Adipose tissue (tissue), 3 donors: ENCODE measurements at places on chromosomes 7 and 10. TPM values are rescaled to one million over a fixed set of nuclear protein-coding genes. Genes with fewer than 3 reads are reported as not detected.

Gene HMX2
- 0.03 TPM for polyA plus RNA-seq

Gene RAB19
- not detected for polyA plus RNA-seq

Gene MYH16
- not detected for polyA plus RNA-seq

Gene WEE2
- polyA plus RNA-seq = not detected

Gene NEBL
- 1.4 TPM for polyA plus RNA-seq

Gene AGBL3
- polyA plus RNA-seq = 1.1 TPM

Gene DMBT1
- polyA plus RNA-seq = 0.03 TPM

Gene IKZF1
- 1.3 TPM for polyA plus RNA-seq

Gene PDSS1
- 5.7 TPM for polyA plus RNA-seq

Gene POT1
- 5.1 TPM for polyA plus RNA-seq

Gene MYO3A
- 0.53 TPM for polyA plus RNA-seq

Gene SAMD9
- polyA plus RNA-seq = 1.1 TPM

Gene EPHA1
- polyA plus RNA-seq = 4.9 TPM

Gene UCN3
- polyA plus RNA-seq = 1.5 TPM

Gene GLUD1
- polyA plus RNA-seq = 83.7 TPM

Gene RTKN2
- not detected for polyA plus RNA-seq

Gene TFPI2
- 77.5 TPM for polyA plus RNA-seq

Gene IFIT1
- polyA plus RNA-seq = 4.4 TPM

Gene ANXA8
- polyA plus RNA-seq = 0.20 TPM

Gene TFEC
- 1.5 TPM for polyA plus RNA-seq

Gene SLC13A1
- 0.02 TPM for polyA plus RNA-seq

Gene SSC4D
- polyA plus RNA-seq = 5.8 TPM

Gene FEZF1
- not detected for polyA plus RNA-seq

Gene HYAL4
- polyA plus RNA-seq = not detected

Gene MINDY4
- 2.5 TPM for polyA plus RNA-seq

Gene BEND7
- polyA plus RNA-seq = 6.1 TPM

Gene C7orf57
- not detected for polyA plus RNA-seq

Gene SOSTDC1
- polyA plus RNA-seq = 0.45 TPM

Gene EN2
- 0.04 TPM for polyA plus RNA-seq

Gene EMX2
- 0.79 TPM for polyA plus RNA-seq

Gene NPFFR1
- 0.01 TPM for polyA plus RNA-seq

Gene IL15RA
- polyA plus RNA-seq = 19.8 TPM

Gene CLCN1
- polyA plus RNA-seq = not detected

Gene NEUROD6
- not detected for polyA plus RNA-seq

Gene NUTM2B
- polyA plus RNA-seq = 0.39 TPM

Gene OR6V1
- not detected for polyA plus RNA-seq

Gene CACUL1
- polyA plus RNA-seq = 8.7 TPM

Gene SORCS1
- 0.22 TPM for polyA plus RNA-seq

Gene CLDN15
- 6.1 TPM for polyA plus RNA-seq

Gene LRIT1
- polyA plus RNA-seq = not detected

Gene VSIR
- 40.3 TPM for polyA plus RNA-seq

Gene EGR2
- polyA plus RNA-seq = 21.5 TPM

Gene LIPN
- polyA plus RNA-seq = 0.49 TPM

Gene SLC26A5
- polyA plus RNA-seq = 0.04 TPM
